ENCODE measurements at places on chromosomes 3 and 15.

- DNase-seq, result no peak
Measured at GRCh38 chr3:151443583-151443982, 17.3 kb downstream of the IGSF10 start.

DNA sequence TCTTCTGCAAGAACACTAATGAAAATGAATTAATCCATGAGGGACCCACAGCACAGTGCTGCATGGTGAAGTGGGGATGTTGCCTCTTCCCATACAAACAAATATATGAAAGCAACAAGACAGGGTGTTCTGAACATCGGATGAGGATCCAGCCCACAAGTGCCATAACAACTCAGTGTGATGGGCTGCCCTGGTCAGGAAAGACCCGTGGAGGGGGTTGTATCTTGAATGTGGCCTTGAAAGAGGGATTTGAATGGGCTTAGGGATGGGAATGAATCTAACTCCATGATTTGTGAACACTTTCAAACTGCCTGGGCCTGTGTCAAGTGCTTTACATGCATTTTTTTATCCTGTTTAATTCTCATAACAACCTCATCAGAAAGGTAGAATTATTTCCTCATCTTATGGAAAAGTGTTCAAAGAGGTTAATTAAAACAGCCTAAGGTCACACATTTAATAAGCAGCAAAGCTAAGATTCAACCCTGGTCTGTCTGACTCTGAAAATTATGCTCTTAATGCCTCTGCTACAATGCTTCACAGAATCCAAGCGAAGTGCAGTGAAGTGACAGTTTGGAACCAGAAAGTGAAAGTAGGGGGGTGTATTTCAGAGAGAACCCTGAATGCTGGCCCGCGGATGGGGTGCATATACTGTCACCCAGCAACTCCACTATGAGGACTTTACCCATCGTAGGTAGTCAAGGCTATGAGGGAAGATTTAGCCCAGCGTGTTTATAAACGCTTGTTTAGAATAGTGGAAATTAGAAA, 65.6 kb upstream of the HEG1 start:
- no peak for DNase-seq

DNA sequence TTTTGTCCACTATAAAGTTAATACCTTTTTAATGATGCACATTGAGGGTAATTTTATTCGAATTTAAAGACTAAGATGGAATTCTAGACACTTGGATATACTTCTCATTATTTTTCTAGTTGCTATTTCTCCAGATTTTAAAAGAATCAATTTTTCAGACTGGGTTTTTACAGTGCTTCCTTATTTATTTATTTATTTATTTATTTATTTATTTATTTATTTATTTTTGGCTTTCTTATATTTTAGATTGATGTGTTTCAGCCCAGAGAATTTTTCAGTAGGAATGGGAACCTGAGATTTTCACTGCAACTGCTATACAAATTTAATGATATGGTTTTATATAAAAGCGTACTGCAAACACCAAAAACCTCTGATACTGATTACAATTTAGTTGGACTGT, 448.7 kb downstream of the ZPLD1 start:
- DNase-seq, result no peak

- DNase-seq, result no peak
Measured at GRCh38 chr3:149080699-149081091, 5.6 kb downstream of the HLTF start.

DNA sequence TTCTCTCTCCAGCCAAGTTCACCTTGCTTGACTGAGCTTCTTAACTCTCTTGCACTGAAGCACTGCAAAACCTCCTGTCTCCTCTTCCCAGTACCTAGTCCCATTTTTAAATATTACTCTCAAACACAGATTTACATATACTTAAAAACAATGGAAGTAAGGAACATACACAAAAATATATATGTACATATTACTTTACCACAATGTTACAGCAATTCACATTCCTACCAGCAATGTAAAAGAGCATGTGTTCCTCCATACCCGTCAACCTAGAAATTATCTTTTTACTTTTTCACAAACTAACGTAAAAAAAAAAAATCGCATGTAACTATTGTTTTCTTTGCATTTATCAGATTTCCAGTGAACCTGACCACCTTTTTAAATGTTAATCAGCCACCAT, 60.4 kb downstream of the RYK start:
- no peak for DNase-seq

- no peak for DNase-seq
Measured at GRCh38 chr3:119715105-119715504, 12.3 kb downstream of the CFAP91 start.

Data from NCI-H510A (cell line).